ENCODE measurements at places on chromosomes 4 and X.

DNA sequence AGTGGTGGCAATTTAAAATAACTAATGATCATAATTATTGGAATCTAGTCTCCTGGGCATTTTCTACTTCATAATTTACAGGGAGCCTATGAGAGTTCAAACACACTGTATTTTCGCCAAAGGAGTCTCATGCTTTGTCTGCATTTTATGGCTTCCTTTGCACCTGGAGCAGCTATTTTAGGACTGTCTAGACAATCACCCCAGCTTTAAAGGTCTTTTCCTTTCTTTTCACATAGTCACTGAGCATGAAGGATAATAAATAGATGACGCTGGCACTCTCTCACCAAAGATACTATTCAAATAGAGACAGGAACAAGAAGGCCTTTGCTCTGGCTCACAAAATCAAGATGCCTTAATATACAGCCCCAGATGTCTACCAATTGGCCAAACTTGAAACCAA, 43.0 kb downstream of the AMELX start:
- DNase-seq, result no peak

DNA sequence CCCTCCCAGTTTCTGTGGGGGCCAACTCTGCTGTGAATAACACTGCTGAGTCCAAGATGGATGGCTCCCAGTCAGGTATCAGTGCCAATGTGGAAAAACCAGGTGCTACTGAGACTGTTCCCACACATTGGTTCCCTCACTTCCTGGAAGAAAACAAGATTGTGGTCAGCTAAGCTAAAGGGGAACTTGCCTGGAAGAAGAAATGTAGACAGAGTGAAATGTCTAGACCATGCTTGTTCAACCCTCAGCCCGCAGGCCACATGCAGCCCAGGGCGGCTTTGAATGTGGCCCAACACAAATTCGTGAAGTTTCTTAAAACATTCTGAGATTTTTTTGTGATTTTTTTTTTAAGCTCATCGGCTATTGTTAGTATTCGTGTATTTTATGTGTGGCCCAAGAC, 28.6 kb upstream of the UTP14A start:
- DNase-seq, result no peak

GRCh38 chr4:23929248-23929647, 39.4 kb upstream of the PPARGC1A start:
- no peak for DNase-seq

- DNase-seq, result no peak
These were observed 87.3 kb downstream of the ADGRG4 start for GRCh38 chrX:136387951-136388502.

DNA sequence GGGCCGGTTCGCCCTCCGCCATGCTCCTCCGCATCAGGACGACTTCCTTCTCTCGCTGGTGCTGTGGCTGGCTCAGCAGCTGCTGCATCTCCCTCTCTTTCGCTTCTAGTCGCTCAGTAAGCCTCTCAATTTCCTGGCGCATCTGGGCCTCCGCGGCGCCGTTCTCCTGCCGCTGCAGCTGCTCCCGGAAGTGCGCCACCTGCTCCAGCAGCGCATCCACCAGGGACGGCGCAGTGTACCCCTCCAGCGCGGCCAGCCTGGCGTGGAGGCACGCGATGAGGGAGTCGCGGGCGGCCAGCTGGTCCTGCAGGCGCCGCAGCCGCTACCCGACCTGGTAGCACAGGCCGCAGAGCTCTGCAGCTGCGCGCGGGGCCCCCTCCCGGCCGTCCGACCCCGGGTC, 97.4 kb upstream of the MED14 start:
- DNase-seq, result no peak

DNA sequence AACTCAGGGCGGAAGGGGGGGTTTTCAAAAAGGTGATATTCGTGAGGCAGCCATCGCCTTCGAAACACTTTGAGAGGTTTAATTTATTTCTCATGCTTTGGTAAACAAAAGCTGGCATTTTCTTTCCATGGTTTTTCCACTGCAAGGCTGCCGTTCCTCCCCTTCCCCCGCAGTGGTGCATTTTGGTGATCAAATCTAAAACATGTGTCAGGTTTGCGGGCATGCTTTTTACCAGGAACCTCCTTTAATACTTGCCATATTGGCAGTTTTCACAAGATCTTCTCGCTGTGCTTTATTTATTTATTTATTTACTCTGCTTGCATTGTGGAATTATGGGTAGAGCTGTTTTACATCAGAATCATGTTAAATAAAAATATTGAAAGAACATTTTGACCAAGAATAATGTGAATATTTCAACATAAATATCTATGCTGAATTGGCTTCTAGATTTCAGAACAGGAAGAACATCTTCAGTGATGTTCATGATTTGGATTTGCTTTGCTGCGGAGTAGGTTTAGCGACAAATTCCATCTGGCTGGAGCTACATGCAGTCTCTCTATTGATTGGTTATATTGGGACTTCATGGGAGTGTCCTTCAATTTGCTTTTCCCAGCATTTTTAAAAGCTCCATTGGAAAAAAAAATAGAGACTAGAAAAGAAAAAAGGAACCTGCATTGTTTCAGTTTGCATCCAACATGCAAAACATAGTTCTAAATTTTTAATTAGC, 54.4 kb downstream of the STOX2 start:
- DNase-seq, result peak; percentile 44

DNA sequence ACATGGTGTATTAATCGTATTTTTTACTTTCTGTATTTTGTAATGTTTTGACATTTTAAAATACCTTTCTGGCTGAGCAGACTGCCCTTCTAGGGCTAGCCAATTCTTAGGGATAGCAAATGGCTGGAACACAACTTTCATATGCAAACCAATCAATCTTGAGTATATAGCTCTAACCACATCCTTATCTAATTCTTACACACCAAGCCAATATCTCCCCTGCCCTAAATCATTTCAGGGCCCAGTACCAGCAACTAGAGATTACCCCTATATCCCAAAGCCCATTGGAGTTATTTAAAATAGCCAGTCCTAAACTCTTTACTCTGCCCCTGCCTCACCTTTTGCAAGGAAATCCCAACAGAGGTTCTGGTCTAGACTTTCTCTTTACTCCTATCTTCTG, 58.3 kb downstream of the INTS12 start:
- DNase-seq, result no peak

GRCh38 chr4:2721586-2721985, 34.5 kb downstream of the TNIP2 start:
- DNase-seq, result no peak

GRCh38 chrX:51955200-51955599, 61.8 kb downstream of the MAGED1 start:
- no peak for DNase-seq

GRCh38 chrX:9134366-9134765, 100.4 kb upstream of the FAM9B start:
- no peak for DNase-seq

DNA sequence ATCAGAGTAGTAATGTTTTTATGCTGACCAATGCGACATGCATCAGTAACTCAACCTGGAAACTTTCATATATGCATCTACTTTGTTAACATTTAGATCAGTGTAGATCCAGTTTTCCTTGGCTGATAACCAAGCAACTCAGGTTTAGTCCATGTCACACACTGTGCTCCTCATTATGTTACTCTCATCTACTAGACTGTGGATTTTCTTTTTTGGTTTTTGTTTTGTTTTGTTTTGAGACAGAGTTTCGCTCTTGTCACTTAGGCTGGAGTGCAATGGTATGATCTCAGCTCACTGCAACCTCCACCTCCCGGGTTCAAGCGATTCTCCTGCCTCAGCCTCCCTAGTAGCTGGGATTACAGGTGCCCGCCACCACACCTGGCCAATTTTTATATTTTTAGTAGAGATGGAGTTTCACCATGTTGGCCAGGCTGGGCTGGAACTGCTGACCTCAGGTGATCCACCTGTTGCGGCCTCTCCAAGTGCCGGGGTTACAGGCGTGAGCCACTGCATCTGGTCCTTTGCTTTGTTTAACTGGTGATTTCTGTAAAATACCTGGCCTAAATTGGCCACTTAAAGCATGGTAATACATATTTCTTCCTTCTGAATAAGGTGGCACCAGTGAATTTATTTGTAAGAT, 48.6 kb downstream of the SMARCAD1 start:
- DNase-seq, result no peak

DNA sequence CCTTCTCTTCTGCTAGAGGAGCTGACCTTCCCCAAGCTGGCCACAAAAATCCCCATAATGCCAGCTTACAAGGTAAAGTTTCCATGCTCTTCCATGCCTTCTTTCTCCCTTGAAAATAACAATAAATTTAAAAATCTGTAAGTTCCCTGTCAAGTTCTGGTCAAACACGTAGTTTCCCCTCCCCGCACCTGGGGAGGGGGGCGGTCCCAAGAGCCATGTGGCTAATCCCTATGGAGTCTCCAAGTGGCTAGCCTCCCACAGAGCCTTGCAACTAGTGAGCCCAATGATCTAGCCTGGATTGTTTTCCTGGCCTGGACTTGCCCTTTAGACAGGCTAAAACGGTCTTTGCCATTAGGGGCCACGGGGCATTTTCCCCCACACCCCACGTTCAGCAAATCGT, 2.1 kb upstream of the NRK start:
- DNase-seq, result no peak

DNA sequence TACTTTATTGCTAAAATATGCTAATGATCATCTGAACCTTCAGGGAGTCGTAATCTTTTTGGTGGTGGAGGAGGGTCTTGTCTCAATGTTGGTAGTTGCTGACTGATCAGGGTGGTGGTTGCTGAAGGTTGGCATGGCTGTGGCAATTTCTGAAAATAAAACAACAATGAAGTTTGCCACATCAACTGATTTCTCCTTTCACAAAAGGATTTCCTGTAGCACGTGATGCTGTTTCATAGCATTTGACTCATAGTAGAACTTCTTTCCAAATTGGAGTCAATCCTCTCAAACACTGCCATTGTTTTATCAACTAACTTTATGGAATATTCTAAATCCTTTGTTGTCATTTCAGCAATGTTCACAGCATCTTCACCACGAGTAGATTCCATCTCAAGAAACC, 19.3 kb downstream of the DDIT4L start:
- no peak for DNase-seq

GRCh38 chr4:93289831-93290230, 538.7 kb upstream of the ATOH1 start:
- no peak for DNase-seq

DNA sequence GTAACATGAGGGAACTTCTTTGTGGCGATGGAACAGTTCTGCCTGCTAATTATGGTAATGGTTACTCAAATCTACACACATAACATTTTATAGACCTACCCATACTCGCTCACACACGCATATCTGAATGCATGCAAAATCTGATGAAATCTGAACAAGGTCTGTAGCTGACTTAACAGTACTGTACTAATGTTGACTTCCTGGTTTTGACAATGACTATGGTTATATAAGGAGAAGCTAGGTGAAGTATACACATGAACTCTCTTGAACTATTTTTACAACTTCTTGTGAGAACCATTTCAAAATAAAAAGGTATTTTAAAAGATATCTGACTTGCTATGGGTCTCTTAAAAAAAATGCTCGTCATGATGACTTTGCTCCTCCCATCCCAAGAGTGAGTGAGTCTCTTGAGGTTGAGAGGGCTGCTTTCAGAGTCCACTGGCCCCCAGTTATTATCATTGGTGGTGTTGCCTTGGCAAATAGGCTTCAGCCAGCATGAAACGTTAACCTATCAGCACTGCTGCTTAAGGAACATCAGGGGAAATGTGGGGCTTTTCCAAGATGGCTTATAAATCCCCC, 99.8 kb downstream of the MTMR1 start:
- no peak for DNase-seq

- no peak for DNase-seq
These were observed 53.7 kb upstream of the TMPRSS11F start for GRCh38 chr4:68183417-68183816.

DNA sequence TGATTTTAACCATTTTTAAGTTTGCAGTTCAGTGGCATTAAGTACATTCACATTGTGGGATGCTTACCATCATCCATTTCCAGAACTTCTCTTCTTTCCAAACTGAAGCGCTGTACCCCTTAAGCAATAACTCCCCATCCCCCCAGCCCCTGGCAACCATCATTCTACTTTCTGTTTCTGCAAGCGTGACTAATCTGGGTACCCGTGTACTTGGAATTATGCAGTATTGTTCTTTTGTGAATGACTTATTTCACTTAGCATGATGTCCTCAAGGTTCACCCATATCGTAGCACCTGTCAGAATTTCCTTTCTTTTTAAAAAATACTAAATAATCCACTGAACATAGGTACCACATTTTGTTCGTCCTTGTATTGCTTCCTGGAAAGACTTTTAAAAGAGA, 32.9 kb downstream of the USP9X start:
- no peak for DNase-seq

DNA sequence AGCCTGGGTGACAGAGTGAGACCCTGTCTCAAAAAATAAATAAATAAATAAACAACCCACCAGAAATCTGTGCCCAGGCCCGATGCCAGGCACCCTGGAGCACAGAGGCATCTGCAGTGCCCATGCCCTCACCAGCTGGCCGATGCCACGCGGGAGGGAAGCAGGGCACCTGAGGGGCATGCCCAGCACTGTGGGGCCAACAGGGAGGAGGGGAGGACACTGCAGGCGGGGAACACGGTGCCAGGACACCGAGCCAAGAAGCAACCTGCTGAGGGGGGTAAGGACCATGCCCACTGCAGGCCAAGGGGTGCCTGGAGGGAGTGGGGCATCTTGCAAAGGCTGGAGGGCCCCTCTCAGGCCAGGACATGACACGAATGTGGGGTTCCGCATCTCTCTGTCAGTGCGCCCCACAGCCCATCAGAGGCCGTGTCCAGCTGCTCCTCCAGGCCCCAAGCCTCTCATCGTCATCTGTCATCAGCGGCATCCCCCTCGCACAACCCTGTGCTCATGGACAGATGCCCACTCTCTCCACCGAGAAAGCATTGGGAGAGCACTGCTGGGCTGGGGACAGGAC, 13.3 kb upstream of the DUSP9 start:
- DNase-seq, result no peak

- DNase-seq, result no peak
These were observed 396.0 kb upstream of the SMIM31 start for GRCh38 chr4:164357957-164358356.

DNA sequence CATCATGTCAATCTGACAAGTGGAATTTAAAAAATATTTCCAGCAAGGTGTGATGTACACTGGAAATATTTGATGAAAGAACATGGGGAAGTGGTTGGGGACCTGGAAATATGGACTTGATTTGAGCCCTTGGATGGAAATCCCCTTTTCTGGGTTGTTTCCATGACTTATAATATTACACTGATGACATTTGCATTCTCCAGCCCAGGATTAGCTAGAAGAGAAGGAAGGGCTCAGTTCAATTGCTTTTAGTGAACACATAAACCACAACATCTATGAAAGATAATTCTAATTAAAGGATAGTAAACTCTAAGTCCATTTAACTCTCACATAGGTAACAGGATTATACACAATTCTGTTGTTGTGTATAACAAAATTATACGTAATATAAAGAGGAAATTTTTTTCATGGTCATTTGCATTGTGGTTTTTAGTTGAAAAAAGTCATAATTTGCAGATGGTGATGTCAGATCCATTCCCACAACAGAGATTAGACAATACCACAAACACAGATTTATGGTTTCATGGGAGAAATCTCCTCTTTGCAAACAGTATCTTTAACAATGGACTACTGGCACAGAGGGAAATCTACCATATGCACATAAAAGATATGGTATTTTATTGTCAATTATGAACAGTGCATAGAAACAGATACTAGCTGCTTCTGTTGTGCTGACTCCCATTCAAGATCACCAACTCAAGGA, 126.5 kb downstream of the DKK2 start:
- no peak for DNase-seq

Measured in COR-L47 (cell line).